ENCODE measurements at places on chromosomes 6 and 20.

- no peak for DNase-seq
Observed at GRCh38 chr6:31573239-31574105, 1.4 kb downstream of the LTA start.

- no peak for DNase-seq
Observed at GRCh38 chr20:2817891-2818595, 1.9 kb downstream of the TMEM239 start.

- DNase-seq = no peak
Observed at GRCh38 chr6:107819964-107820337, 4.2 kb downstream of the SCML4 start.

DNA sequence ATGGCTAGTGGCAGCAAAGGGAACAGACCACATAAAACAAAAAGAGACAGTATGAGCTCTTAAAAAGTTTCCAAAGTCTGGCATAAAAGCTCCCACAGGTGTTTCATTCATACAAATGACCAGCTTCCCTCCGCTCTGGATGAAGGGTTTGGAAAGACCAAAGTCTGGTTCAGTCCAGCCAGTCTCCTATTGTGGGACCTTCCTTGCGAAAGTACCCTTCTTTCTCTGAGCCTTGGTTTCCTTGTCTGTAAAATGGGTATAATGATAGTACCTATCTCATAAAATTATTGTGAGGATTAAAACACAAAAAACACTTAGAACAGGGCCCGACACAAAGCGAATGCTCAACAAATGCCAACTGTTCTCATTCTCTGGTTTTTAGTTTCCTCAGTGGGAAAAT lies 77.2 kb downstream of the UNC5CL start:
- no peak for DNase-seq
